ENCODE measurements at places on chromosomes 2 and 18.

- DNase-seq, result no peak
These were observed 141.0 kb downstream of the NR4A2 start for GRCh38 chr2:156191527-156191926.

- no peak for DNase-seq
These were observed 118.7 kb upstream of the KCTD1 start for GRCh38 chr18:26667046-26667445.

DNA sequence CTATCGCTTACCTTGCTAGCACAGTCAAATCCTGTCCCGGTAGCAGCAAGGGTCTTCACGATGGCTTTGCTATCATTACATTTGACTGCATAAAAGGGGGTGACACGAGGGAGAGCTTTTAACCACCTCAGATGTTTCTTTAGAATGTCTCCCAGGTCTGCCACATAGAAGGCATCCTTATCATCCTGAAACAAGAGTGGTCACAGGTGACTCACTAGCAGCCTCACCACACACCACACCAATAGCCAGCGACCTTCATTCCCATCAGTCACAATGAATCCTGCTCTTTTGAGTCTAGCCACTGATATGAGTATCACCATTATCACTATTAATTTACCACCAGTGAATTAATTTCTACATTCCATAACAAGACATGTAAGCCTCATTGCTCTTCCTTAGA, 3.7 kb downstream of the ODC1 start:
- no peak for DNase-seq

GRCh38 chr2:144332356-144333142, 187.4 kb downstream of the ZEB2 start:
- peak; percentile 88 for DNase-seq

DNA sequence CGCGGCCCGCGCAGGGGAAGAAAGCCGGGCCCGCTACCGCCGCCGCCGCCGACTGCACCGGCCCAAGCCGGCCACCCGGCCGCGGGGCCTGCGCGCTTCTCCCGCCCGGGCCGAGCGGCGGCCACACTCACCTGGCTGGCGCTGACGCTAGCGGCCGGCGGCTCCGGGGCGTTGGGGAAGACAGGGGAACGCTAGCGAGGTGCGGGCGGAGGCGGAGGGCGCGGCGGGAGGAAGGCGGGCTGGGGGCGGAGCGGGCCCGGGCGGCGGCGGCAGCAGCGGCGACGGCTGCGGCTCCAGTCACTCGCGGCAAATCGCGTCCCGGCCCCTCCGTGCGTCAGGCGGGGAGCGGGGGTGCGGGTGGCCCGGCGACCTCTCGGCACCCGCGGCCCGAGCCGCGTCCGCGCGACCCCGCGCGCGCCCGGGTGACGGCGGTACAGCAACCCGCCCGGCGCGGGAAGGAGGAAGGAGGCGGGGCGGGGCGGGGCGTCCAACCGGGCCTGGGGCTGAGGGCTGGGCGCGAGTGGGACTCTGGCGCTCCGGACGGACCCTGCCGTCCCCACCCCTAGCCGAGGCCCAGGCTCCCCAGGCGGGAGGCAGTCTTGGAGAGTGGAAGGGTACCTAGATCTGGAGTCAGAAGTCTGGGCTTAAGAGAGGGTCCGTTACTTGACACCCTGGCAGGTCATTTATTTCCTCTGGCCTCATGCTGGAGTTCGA, at the start of gene SESTD1:
Gene SESTD1, minus strand, starts transcription at position 465 of the 714 bp plus-strand sequence. CDS start 72,991 bp downstream, outside the sequence.
- peak; percentile 53 for DNase-seq

DNA sequence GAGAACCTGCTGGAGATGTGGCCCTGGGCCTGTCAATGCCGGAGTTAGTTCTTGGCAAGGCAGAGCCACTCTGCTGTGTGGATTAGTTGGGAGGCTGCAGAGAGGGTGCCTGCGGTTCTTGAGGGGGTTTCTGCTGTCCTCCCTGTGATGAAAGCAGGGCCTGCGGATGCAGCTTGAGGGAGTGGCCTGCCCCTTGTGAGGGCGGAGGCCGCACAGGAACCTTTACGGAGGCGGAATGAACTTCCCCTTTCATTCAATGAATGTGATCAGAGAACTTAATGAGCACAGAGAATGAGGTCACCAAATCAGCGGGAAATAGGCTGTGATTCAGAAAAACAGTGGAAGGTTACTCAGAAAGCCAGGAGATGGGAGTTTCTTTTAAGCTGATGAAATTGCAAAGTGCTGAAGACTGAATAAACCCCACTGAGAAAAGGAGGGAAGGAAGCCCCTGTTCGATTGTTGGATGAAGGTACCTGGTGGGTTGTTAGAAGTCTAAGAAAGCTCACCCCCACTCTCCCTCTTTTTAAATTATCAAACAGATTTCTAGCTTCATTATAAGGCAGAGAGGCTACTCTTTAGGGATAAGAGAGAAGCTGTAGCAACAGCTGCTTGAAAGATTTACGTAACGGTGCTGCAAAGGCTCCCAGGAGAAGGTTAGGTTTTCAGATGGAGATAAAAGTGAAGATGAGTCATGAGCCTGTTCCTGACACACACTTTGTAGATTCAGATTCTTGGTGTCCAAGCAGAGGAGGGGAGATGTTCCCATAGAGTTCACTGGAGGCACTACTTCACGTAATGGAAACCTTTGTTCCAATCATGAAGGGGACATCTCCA, 47.4 kb downstream of the VWA3B start:
- DNase-seq, result no peak

DNA sequence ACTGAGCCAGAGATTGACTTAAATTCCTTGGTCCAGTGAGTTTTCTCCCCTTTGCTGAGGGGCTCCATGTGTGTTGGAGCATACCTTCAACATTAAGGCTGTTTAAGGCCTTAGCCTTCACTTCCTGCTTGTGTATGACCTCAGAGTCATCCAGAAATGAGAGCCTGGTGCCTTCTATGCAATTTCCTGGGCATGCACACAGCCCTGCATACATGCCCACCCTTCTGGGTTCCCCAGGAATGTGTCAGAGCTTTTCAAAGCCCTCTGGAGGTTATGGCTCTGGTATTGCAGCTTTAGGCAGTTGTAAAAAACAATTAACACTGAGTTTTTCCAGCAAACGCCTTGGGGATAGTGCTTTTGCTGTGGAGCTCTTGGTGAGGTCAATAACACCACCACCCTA, 16.7 kb downstream of the IL1R1 start:
- DNase-seq, result peak; percentile 41

GRCh38 chr2:128735296-128735960, 416.8 kb upstream of the HS6ST1 start:
- no peak for DNase-seq

DNA sequence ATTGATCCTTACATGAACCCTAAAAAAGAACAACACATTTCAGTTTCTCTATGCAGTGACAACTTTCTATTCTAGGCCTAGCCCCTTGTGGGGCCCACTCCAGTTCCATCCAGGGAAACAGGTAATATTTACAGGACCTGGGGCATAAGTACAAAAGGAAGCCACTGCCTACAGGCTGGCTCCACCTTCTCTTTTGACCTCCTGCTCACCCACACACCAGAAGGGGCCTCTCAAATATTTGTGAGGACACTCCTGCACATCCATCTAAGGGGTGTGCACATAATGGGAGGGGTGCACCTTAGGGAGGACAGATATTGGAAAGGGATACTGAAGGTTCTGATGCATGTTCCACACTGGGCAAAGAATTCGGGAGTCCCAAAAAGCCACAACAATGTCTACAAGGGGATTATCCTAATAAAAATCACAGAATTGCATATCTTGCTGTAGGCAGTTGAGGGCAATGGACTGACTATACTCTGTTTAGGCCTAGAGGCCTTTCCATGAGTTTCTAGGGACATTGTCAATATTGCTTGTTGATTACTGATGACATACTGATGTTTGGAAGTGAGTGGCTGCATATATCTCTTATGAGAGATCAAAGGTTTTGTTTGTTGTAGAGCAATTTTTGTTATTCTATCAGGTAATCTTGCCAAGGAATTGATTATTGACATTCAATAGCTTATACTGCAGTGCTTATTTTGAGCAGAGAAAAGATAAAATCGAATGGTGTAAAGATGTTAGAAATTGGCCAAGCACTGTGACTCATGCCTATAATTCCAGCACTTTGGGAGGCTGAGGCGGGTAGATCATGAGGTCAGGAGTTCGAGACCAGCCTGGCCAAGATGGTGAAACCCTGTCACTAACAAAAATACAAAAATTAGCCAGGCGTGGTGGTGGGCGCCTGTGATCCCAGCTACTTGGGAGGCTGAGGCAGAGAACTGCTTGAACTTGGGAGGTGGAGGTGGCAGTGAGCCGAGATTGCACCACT, 23.8 kb upstream of the HNRNPA3 start:
- no peak for DNase-seq

DNA sequence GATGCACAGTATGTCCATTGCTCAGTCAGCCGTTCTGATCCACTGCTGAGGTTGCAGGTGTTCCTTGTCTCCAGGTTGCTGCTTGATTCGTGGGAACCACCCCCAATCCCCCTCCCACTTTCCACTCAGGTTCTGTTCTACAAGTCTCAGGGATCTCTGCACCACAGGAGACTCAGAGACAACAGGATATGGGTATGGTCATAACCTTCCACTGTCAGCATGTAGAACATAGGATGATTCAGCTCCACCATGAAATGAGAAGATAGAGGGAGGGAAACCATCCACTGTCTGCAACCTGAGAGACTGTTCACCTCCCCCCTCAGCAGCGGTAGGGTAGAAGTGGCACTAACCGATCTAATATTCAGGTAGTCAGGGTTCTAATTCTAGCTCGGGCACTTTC, 19.0 kb upstream of the KLF7 start:
- peak; percentile 28 for DNase-seq

GRCh38 chr2:8649718-8650117, 32.1 kb upstream of the ID2 start:
- no peak for DNase-seq

GRCh38 chr2:9690252-9690651, 59.5 kb upstream of the YWHAQ start:
- peak; percentile 9 for DNase-seq

DNA sequence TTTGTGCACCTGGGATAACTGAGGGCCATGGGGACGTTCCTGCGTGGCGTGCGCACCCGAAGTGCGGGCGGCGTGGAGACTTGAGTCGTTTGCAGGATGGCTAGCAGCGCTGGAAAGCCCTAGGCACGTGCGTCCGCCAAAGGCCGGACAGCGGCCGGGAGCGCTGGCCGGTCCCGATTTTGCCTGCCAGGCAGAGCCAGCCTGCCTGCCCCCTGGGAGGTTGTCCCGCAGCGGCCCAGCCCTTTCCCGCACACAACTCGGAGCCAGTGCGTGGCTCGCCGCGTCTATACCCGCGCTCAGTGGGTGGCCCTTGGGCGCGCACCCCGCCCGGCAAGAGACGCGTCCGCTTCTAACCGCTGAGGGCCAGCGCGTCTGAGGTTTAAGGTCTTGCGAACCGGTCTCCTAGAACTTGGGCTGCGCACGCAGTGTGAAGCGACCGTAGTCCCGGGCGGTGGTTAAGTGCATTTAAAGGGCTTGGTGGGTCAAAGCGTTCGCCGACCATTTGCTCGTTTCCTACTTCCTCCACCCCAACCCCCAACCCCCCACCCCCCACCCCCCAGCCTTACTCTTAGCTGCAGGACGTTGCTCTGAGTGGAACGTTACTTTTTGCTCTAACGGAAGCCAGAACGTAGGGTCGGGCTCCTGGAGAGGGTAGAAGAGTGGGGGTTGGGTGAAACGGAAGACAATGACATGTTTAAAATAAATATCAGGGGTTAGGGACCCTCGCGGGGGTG, 627 bp downstream of the CDCA7 start:
- peak; percentile 66 for DNase-seq

GRCh38 chr2:98297817-98298682, 48.2 kb upstream of the CNGA3 start:
- DNase-seq, result no peak

DNA sequence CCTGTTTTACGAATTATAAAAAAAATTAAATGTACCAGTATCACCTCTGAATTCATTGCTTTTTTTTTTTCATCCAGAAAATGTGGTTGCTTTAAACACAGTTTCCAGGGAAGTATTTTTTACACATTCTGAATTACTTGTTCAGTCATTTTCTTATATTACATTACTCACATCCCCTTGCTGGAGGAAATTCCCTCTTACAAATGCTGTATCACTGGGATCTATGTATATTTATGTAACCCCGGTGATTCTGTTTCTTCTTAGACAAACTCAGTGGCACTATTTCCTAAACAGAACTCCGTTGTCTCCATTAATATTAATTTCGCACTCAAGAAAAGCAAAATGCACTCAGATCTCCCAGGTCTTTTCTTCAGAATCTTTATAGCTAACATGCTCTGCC, 1078.5 kb upstream of the ZEB2 start:
- peak; percentile 76 for DNase-seq

GRCh38 chr2:1607971-1608688, 136.2 kb downstream of the PXDN start:
- DNase-seq, result no peak

GRCh38 chr18:11953113-11953512, 28.2 kb upstream of the IMPA2 start:
- DNase-seq, result no peak

DNA sequence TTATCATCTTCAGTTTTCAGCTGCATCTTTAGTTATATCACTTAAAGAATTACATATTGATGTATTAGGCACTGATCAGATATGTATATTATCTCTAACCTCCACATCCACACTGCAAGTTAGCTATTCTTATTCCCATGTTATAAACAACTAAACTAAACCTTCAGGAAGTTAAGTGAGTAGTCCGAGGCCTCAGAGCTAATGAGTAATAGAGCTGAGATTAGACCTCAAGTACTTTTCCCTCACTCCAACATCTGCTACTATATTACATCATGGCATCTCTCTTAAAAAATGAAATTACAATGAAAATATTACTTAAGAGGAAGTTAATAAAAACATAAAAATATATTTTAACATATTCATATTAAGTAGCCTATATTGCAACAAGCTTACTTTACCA, 183.6 kb upstream of the MAP2 start:
- no peak for DNase-seq

DNA sequence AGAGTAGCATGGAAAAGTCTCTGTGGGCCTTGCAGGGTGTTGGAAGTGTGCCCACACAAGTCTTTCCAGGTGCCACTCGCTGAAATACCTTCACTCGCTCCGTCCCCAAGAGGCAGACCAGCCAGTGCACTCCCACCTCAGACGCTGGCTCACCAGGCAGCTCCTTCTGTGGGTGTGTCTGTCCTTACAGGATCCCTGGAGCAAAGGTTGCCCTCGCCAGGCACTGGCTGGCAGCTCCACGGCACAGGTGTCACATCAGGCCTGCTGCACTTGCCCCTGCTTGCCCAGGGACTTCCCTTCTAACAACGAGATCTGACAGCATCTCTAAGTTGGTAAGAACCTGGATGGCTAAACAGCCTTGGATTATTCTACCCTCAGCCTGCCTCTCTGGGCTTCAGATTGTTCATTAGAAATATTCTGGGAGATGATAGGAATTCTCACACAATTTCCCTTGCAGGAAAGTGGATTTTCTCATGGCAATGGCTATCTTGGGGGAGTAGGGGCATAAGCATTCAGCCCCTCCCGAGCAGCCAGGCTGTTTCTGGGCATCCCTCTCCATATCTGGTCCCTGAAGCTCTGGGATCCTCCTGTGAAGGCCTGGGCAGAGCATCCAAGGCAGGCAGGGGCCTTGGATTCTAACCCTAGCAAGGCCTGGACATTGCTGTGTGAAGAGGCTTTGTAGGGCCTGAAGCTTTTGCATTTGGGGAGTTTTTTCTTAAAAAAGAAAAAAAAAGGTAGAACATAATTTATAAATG, 262.1 kb downstream of the MYCN start:
- no peak for DNase-seq

GRCh38 chr18:44795241-44795640, 114.6 kb downstream of the SETBP1 start:
- no peak for DNase-seq

- peak; percentile 84 for DNase-seq
These were observed 33.8 kb downstream of the CCDC93 start for GRCh38 chr2:117979911-117980701.

All from fibroblast of skin of back (primary cell).